ENCODE measurements at places on chromosomes 4 and X. TPM values are rescaled to one million over a fixed set of nuclear protein-coding genes. Genes with fewer than 3 reads are reported as not detected.

GRCh38 chrX:23980011-23980441, 47.0 kb downstream of the KLHL15 start:
- no peaks in the 10 kb centered on the region for H3K36me3 ChIP-seq
- DNase-seq, result peak; percentile 46
- H3K27ac ChIP-seq, result peak overlapping the region; percentile 80

GRCh38 chr4:112082954-112083586, 62.2 kb upstream of the FAM241A start:
- no peaks in the 10 kb centered on the region for H3K27me3 ChIP-seq
- H3K4me3 ChIP-seq, result no peak overlapping the region
- no peaks in the 10 kb centered on the region for H3K36me3 ChIP-seq
- H3K4me1 ChIP-seq, result no peaks in the 10 kb centered on the region
- DNase-seq, result no peak
- no peak overlapping the region for H3K27ac ChIP-seq

GRCh38 chrX:102652031-102652688, 877 bp downstream of the GPRASP1 start:
- H3K4me3 ChIP-seq, result peak overlapping the region; percentile 53
- H3K27ac ChIP-seq, result peak overlapping the region; percentile 58
- no peaks in the 10 kb centered on the region for H3K36me3 ChIP-seq
- H3K4me1 ChIP-seq, result no peaks in the 10 kb centered on the region
- DNase-seq, result peak; percentile 69
- no peaks in the 10 kb centered on the region for H3K27me3 ChIP-seq

DNA sequence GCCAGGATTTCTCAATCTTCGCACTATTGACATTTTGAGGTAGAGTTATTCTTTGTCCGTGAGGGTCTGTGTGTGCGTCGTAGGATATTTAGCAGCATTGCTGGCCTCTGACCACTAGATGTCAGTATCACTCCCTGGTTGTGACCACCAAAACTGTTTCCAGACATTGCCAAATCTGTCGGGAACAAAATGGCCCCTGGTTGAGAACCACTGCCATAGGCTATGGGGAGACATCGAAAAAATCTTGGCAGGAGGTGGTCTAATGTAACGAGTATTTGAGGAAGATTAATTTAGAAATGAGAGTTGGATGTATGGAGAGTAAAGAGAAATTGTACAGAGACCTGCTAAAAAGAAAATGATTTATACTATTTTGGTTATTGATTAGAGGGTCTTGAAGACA, 108.4 kb downstream of the DOCK11 start:
- H3K36me3 ChIP-seq, result no peaks in the 10 kb centered on the region
- H3K4me1 ChIP-seq, result no peaks in the 10 kb centered on the region
- H3K4me3 ChIP-seq, result no peak overlapping the region
- no peak overlapping the region for H3K27ac ChIP-seq
- DNase-seq, result peak; percentile 27

DNA sequence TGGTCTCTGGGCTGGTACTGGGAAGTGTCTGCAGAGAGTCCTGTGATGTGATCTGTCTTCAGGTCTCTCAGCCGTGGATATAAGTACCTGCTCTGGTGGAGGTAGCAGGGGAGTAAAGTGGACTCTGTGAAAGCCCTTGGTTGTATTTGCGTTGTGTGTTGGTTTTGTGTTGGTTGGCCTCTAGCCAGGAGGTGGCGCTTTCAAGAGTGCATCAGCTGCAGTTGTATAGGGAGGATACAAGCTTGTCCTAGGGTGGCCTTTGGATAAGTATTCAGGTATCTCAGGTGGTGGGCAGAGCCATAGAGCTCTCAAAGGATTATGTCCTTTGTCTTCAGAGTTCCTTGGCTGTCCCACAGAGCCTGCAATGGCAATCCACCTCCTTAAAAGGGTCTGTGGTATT, 111.6 kb downstream of the MAGEB17 start:
- no peak overlapping the region for H3K4me3 ChIP-seq
- peak; percentile 30 for DNase-seq
- H3K27me3 ChIP-seq, result no peaks in the 10 kb centered on the region
- H3K4me1 ChIP-seq, result no peaks in the 10 kb centered on the region
- H3K27ac ChIP-seq, result no peak overlapping the region
- H3K36me3 ChIP-seq, result no peaks in the 10 kb centered on the region

DNA sequence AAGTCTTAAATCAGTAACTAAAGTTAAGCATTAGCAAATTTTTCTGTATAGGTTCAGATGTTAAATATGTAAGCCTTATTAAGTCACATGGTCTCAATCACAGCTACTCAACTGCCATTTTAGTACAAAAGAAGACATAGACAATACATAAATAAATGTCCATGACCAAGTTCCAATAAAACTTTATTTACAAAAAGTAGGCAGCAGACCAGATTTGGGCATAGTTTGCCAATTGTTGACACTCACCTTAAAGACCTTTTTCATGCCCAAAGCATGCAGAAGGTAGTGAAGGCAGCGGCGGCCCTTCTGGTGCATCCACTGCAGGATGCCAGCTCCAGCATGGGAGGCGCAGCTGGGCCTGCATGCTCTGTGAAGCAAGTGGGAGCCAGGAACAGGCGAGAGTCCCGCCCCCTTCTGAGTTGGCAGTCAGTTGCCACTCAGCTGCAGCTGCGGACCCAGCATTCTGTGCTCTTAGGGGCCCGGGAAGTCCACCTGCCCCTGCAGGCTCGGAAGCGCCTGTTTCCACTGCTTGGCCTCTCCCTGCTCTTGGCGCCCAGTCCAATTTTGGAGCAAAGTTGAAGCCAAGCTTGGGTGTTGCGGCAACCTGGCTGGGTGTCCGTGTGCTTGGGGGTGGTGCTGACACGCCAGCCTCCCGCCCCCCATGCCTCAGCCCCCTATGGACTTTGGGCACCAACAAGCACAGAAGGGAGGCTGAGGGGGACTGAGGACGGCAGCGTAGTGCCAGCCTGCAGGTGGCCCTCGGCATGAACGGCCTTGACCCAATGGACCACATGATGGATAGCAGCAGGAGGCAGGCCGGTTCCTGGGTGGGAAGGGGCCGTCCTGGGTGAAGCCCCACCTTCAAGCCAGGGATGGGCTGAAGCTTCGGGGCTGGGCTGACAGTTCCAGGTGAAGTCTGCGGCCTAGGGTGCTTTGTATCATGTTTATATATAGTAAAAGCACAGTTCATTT, 42.4 kb upstream of the PABPC4L start:
- H3K27me3 ChIP-seq, result no peaks in the 10 kb centered on the region

- no peak overlapping the region for H3K4me3 ChIP-seq
- no peaks in the 10 kb centered on the region for H3K36me3 ChIP-seq
- DNase-seq, result no peak
- no peaks in the 10 kb centered on the region for H3K27me3 ChIP-seq
These were observed 212.9 kb downstream of the CBR4 start for GRCh38 chr4:168797194-168797593.

- no peaks in the 10 kb centered on the region for H3K4me1 ChIP-seq
- no peak overlapping the region for H3K27ac ChIP-seq
- no peaks in the 10 kb centered on the region for H3K27me3 ChIP-seq
- no peaks in the 10 kb centered on the region for H3K36me3 ChIP-seq
- no peak overlapping the region for H3K4me3 ChIP-seq
These were observed 134.1 kb upstream of the GUCY1A1 start for GRCh38 chr4:155532373-155533085.

DNA sequence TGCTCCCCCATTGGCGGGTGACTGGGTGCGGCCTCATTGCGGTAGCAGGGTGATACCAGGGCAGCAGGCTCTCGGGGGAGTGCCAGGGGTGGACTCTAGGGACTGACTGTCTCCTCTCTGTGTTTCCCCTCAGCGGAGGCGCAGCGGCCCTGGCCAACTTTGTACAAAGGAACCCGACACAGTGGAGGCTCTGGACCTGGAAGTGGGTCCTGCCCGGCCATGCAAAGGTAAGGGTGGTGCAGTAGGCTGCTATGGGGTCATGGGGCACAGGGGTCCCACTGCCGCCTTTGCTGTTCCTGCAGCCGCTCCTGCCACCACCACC, 16.3 kb downstream of the SULT1B1 start:
- no peaks in the 10 kb centered on the region for H3K27me3 ChIP-seq
- H3K4me1 ChIP-seq, result no peaks in the 10 kb centered on the region
- DNase-seq, result no peak
- H3K36me3 ChIP-seq, result no peaks in the 10 kb centered on the region
- no peak overlapping the region for H3K27ac ChIP-seq

DNA sequence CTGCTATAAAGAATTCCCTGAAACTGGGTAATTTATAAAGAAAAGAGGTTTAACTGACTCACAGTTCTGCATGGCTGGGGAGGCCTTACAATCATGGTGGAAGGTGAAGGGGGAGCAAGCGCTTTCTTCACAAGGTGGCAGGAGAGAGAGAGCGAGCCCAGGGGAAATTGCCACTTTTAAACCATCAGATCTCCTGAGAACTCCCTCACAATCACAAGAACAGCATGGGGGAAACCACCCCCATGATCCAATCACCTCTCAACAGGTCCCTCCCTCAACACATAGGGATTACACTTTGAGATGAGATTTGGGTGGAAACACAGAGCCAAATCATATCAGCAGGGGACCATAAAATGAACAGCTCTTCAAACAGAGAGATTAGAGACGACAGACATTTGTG, 198.6 kb downstream of the MAGEB5 start:
- H3K4me3 ChIP-seq, result no peak overlapping the region
- H3K36me3 ChIP-seq, result no peaks in the 10 kb centered on the region
- no peaks in the 10 kb centered on the region for H3K27me3 ChIP-seq
- no peak for DNase-seq
- H3K27ac ChIP-seq, result no peak overlapping the region
- H3K4me1 ChIP-seq, result no peaks in the 10 kb centered on the region

GRCh38 chr4:40515398-40516293, 114.0 kb downstream of the RBM47 start:
- H3K36me3 ChIP-seq, result no peaks in the 10 kb centered on the region
- no peak for DNase-seq
- no peaks in the 10 kb centered on the region for H3K27me3 ChIP-seq
- no peak overlapping the region for H3K4me3 ChIP-seq
- peak overlapping the region; percentile 95 for H3K27ac ChIP-seq

DNA sequence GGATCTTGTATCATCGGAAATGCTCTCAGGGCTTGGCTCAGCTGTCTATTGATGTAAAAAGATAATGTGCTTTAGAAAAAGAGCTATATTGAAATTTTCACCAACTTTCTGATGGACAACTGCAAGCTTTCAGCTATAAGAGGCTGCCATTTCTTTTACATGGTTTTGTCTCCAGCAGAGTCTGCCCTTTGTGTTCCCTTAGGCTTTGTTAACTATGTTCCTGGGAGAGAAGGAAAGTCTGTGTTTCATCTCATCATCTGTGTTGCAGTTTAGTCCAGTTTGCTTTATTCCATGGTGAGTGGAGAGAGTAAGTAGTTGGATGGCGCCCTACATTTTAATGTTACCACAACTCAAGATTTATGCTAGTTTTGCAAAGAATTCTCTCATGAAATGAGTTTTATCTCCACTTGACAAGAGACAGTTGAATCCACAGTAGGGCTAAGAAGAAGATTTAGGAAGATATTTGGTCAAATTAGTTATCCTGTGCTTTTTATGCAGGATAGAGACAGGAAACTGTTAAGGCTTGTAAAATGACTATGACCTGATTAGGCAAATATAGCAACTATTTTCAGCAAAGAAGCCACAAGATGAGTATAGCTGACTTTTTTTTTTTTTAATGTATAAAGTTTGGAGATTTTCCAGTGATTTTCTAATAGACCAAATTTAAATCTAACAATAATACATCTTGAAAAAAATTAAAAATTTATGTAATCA, 16.5 kb downstream of the SEPTIN11 start:
- DNase-seq, result no peak
- no peak overlapping the region for H3K27ac ChIP-seq
- H3K4me3 ChIP-seq, result no peak overlapping the region
- no peaks in the 10 kb centered on the region for H3K27me3 ChIP-seq

DNA sequence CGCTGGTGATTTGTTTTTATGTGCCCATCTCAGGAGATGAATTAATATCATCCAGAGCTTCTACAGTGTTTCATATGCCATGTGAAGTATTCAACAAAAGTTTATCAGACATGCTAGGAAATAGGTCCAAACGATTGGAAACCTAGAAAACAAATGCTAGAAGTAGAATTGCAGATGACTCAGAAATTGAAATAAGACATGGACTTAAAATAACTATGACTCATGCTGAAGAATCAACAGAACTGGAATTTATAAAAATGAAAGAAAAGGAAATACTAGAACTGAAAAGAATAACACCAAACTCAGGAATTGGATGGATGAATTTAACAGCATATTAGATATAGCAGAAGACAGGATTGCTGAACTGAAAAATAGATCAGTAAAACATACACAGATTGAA, 172.7 kb upstream of the GIMD1 start:
- H3K27me3 ChIP-seq, result no peaks in the 10 kb centered on the region
- no peak for DNase-seq
- H3K27ac ChIP-seq, result no peak overlapping the region
- H3K4me3 ChIP-seq, result no peak overlapping the region

DNA sequence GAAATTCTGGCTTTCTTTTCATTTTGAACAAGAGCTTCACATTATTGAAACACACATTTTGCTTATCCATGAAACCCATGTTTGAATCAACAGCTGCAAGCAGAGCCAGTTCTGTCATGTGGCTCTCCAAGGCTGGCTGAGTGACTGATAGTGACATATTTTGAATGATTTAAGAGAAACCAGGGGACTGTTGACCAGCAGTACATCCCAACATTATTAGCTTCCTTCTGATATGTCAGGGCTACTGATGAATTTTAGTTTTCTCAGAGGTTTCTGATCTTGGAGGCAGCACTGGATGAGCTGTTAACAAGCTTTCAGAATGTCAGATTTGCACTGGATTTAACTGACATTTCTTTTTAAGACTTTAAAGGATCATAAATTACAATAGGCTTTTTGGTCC, 74.6 kb upstream of the GRXCR1 start:
- H3K27me3 ChIP-seq, result no peaks in the 10 kb centered on the region
- peaks cover 21% of the 10 kb centered on the region for H3K4me1 ChIP-seq

DNA sequence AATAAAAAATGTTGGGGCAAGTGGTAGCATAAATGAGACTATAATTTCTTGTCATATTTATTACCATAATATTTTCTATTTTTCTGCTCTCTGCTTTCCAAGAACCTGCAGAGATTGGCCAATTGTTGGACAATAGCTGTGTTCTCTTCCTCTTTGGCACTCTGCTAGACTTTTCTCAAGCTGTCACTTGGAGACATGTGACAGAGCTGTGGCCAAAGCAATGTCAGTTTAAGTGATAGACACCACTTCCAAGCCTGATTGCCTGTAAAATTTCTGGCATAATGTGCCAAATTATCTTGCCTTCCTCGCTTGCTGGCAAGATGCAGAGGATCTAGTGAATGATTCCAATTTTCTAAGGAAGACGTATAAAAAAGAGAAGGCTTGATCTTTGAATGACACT, 162.2 kb upstream of the NDST4 start:
- no peaks in the 10 kb centered on the region for H3K36me3 ChIP-seq
- H3K27me3 ChIP-seq, result no peaks in the 10 kb centered on the region
- no peak for DNase-seq
- no peaks in the 10 kb centered on the region for H3K4me1 ChIP-seq
- no peak overlapping the region for H3K27ac ChIP-seq
- H3K4me3 ChIP-seq, result no peak overlapping the region

- no peaks in the 10 kb centered on the region for H3K4me1 ChIP-seq
- H3K27me3 ChIP-seq, result no peaks in the 10 kb centered on the region
- no peak overlapping the region for H3K4me3 ChIP-seq
- no peak for DNase-seq
- no peaks in the 10 kb centered on the region for H3K36me3 ChIP-seq
These were observed 14.8 kb downstream of the INTS6L start for GRCh38 chrX:135535077-135535940.

The PAK3 gene
- total RNA-seq, result 20.3 TPM

The F8 gene
- 19.9 TPM for total RNA-seq

The BLTP1 gene
- total RNA-seq, result 178 TPM

The TMEM131L gene
- total RNA-seq, result 11.1 TPM

The HAUS3 gene
- total RNA-seq, result 13.0 TPM

The CFI gene
- 25.5 TPM for total RNA-seq

The SSX1 gene
- not detected for total RNA-seq

The TAF7L gene
- 0.22 TPM for total RNA-seq

The MTTP gene
- total RNA-seq, result 0.67 TPM

All from thyroid gland (tissue), 4 donors.